Upper lobe of left lung (tissue), 6 donors: ENCODE measurements at places on chromosomes 1 and 21. TPM values are rescaled to one million over a fixed set of nuclear protein-coding genes. Genes with fewer than 3 reads are reported as not detected.

GRCh38 chr1:67188137-67188536 lies 21.9 kb downstream of the IL23R start:
- H3K4me1 ChIP-seq, result no peaks in the 10 kb centered on the region
- DNase-seq, result no peak
- H3K27me3 ChIP-seq, result no peaks in the 10 kb centered on the region
- no peaks in the 10 kb centered on the region for H3K36me3 ChIP-seq

DNA sequence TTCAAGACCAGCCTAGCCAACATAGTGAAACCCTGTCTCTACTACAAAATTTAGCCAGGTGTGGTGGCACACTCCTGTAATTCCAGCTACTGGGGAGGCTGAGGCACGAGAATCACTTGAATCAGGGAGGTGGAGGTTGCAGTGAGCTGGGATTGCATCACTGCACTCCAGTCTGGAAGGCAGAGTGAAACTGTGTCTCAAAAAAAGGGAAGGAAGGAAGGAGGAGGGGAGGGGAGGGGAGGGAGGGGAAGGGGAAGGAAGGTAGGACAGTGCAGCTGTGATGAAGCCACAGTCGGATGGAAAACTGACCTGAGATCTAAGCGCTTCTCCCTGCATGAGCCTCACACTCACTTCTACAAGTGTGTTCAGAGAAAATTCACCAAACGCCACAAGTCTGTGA lies 22.0 kb upstream of the FHAD1 start:
- H3K4me3 ChIP-seq, result no peak overlapping the region
- H3K27me3 ChIP-seq, result no peaks in the 10 kb centered on the region
- DNase-seq, result no peak
- H3K27ac ChIP-seq, result peak overlapping the region; percentile 29

AGO1 gene
- total RNA-seq, result 26.8 TPM

DNA sequence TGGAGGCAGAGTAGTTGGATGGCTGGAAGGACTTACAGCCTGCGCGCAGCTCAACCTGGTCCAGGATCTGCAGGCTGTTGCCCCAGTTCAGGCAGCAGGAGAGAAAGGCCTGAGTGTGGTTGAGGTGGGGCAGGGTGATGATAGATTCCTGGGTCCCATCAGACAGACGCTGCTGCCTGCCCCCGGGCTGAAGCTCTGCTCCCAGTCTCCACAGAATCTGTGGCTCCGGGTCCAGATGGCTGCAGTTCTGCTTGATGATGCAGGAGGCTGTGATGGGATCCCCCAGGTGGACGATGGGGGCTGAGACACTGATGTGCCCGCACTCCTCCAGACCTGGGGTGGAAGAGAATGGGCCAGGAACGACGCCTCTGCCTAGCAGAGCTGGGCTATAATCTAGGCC lies 7.4 kb downstream of the CSF3R start:
- no peak overlapping the region for H3K27ac ChIP-seq
- H3K4me3 ChIP-seq, result no peak overlapping the region
- H3K4me1 ChIP-seq, result no peaks in the 10 kb centered on the region
- DNase-seq, result no peak
- H3K27me3 ChIP-seq, result no peaks in the 10 kb centered on the region

IVL gene
- total RNA-seq, result not detected
